ENCODE measurements at places on chromosomes 7 and 10. TPM values are rescaled to one million over a fixed set of nuclear protein-coding genes. Genes with fewer than 3 reads are reported as not detected.
A peak's percentile ranks its signal among the peaks of the same experiment; 100 is the strongest.

CLRN3 gene
- total RNA-seq = not detected

ICA1 gene
- total RNA-seq = 60.7 TPM

DNA sequence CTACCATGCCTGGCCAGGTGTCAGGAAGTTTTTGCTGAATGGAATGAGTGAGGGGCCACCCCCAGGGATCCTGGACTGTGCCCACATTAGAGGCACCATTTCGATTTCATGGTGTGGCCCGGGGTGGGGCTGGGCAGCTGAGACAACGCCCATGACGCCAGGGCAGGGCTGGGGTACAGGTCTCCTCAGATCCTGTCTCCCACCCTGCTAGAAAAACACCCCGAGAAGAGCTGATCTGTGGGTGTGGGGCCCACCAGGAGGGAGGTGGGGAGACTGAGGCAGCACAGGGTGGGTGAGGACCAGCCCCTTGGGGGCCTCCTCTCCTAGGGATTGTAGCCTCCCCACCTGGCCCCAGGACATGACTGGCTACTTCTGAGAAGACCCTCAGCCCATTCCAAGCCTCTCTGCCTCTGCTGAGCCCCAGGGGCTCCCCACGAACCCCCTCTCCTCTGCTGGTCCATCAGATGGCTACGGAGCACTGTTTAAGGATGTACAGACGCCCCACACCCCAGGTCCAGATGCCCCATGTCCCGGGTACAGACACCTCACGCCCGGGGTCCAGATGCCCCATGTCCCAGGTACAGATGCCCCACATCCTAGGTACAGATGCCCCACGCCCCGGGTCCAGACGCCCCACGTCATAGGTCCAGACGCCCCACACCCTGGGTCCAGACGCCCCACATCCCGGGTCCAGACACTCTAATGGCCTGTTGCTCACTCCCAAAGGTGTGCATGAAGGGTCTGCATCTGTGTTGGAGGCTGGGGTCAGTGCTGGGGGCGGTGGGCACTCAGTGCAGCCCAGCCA, 99.4 kb downstream of the MICALL2 start:
- no peaks in the 10 kb centered on the region for H3K4me1 ChIP-seq
- no peak for DNase-seq
- no peaks in the 10 kb centered on the region for H3K27me3 ChIP-seq
- no peaks in the 10 kb centered on the region for H3K36me3 ChIP-seq
- H3K4me3 ChIP-seq = no peak overlapping the region
- no peak overlapping the region for H3K27ac ChIP-seq

DNA sequence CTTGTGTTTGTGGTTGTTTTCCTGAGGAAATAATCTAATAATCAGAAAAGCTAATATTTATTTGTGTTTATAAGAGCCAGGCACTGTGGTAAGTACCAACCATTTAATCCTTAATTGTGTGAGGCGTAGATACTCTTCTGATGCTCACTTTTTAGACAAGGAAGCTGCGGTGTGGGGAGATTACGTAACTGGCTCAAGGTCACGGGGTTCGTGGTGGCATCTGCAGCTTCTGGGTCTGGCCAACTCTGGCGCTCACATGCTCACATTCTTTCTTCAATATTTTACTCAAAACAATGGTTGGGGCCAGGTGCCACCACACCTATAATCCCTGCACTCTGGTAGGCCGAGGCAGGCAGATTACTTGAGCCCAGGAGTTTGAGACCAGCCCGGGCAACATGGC, 77.6 kb downstream of the RALA start:
- no peak overlapping the region for H3K4me3 ChIP-seq
- no peaks in the 10 kb centered on the region for H3K27me3 ChIP-seq
- H3K4me1 ChIP-seq = no peaks in the 10 kb centered on the region
- H3K36me3 ChIP-seq = peaks cover 21% of the 10 kb centered on the region
- H3K27ac ChIP-seq = no peak overlapping the region
- no peak for DNase-seq

DNA sequence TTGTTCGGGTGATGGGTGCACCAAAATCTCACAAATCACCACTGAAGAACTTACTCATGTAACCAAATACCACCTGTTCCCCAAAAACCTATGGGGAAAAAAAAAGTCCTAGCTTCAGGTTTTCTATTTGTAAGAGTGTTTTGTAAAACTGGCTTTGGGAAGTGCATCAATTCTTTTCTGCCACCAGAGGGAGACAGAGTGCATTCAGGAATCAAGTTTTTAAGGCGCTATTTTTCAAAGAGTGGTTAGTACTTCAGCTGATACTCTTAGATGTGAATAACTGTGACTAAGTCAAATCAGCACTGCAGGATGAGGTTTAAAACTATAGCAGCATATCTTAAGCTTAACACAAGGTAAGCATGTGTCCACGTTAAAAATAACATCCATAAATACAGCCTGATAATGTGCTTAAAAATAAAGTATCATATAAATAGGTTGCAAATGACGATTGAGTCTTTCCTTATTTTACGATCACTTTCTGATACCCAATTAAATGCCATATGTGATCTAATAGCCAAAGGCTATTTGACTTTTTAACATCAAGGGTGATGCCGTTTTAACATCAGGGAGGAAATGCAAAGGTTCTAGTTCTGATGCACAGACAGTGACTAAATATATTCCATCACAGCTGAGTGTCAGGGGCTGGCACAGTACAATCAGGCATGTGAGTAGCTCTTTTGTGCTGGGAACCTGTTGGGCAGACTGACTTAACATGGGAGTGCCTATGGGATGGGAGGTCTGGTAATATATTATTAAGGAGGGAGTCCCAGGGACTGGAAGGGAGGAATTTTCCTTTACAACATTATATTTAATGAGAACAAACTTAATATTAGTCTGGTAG, 10.6 kb upstream of the LYZL2 start:
- no peak overlapping the region for H3K4me3 ChIP-seq
- no peaks in the 10 kb centered on the region for H3K27me3 ChIP-seq
- peak; percentile 59 for DNase-seq
- H3K4me1 ChIP-seq = no peaks in the 10 kb centered on the region
